ENCODE measurements at places on chromosomes 7 and 10. TPM values are rescaled to one million over a fixed set of nuclear protein-coding genes. Genes with fewer than 3 reads are reported as not detected.

- H3K4me1 ChIP-seq = peaks cover 69% of the 10 kb centered on the region
- H3K4me3 ChIP-seq = no peak overlapping the region
- peak; percentile 14 for DNase-seq
- peaks cover 18% of the 10 kb centered on the region for H3K36me3 ChIP-seq
- H3K27me3 ChIP-seq = peaks cover 4% of the 10 kb centered on the region
These were observed 11.6 kb downstream of the TMEM273 start for GRCh38 chr10:49176310-49177268.

DNA sequence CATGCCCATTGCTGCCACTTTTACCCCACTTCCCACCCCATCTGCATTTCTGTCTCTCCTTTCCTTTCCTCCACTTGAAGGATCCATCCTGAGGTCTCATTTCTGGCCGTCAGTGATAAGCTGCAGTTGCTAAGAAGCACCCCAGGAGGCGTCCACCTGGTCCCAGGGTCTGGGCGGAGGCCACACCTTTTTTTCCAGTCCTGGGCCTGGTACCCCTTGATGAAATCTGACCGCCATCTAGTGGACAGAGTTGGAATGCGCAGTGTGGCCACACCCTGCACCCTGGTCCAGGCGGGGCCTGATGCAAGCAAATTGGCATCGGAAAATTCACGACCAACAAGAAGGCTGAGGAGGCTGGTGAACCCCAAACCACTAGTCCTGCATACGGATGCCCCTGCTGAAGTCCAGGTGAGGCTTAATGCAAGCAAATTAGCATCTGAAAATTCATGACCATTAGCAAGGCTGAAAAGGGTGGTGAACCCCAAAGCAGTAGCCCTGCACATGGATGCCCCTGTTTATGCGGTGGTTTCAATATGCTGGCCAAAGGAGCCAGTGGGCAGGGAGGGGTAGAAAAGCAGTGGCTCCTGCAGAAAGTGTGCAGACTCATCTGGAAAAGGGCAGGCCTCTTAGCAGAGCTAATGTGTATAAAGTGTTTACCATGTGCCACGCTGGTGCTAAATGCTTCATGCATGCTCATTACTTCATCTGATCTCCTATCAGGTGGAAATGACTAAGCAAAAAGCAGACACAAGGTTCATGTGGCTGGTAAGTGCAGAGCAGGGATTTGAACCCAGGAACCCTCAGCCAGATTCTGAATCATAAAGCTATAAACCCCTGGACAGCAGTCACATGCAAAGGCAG is 43.2 kb downstream of the GPAM start:
- H3K4me3 ChIP-seq = no peak overlapping the region
- H3K27ac ChIP-seq = no peak overlapping the region
- peak; percentile 83 for DNase-seq
- peaks cover 3% of the 10 kb centered on the region for H3K27me3 ChIP-seq
- no peaks in the 10 kb centered on the region for H3K36me3 ChIP-seq

- H3K4me3 ChIP-seq = no peak overlapping the region
- H3K4me1 ChIP-seq = peaks cover 6% of the 10 kb centered on the region
- DNase-seq = no peak
- H3K27ac ChIP-seq = no peak overlapping the region
These were observed 14.1 kb downstream of the EPHB6 start for GRCh38 chr7:142868986-142869415.

GRCh38 chr7:44044315-44045225 is at the start of gene DBNL:
Gene DBNL (plus strand): TSS chr7:44044702. CDS start chr7:44044738, 36 bp downstream.
- peaks cover 48% of the 10 kb centered on the region for H3K4me1 ChIP-seq
- H3K36me3 ChIP-seq = peaks cover 32% of the 10 kb centered on the region
- no peaks in the 10 kb centered on the region for H3K27me3 ChIP-seq
- peak; percentile 95 for DNase-seq

DNA sequence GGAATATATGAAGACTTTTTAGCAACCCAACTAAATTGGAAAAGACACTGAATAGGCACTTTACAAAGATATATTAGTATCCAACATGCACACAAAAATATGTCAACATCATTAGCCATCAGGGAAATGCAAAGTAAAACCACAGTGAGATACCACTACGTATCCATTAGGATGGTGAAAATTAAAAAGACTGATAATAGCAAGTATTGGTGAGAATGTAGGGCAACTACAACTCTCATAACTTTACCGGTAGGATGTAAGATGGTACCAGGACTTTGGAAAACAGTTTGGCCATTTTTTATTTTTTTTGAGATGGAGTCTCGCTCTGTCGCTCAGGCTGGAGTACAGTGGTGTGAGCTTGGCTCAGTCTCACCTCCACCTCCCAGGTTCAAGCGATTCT is 13.7 kb upstream of the CCNY start:
- peaks cover 22% of the 10 kb centered on the region for H3K36me3 ChIP-seq
- H3K27ac ChIP-seq = no peak overlapping the region
- no peak for DNase-seq
- no peak overlapping the region for H3K4me3 ChIP-seq
- H3K27me3 ChIP-seq = no peaks in the 10 kb centered on the region

GRCh38 chr10:32516567-32517495 is 70.9 kb downstream of the CCDC7 start:
- no peak overlapping the region for H3K4me3 ChIP-seq
- H3K4me1 ChIP-seq = peaks cover 4% of the 10 kb centered on the region
- H3K27me3 ChIP-seq = no peaks in the 10 kb centered on the region
- no peak overlapping the region for H3K27ac ChIP-seq

GRCh38 chr7:77360104-77360503 is 56.0 kb downstream of the GSAP start:
- H3K4me3 ChIP-seq = no peak overlapping the region
- no peak for DNase-seq
- H3K27me3 ChIP-seq = peaks cover 5% of the 10 kb centered on the region
- H3K36me3 ChIP-seq = no peaks in the 10 kb centered on the region

DNA sequence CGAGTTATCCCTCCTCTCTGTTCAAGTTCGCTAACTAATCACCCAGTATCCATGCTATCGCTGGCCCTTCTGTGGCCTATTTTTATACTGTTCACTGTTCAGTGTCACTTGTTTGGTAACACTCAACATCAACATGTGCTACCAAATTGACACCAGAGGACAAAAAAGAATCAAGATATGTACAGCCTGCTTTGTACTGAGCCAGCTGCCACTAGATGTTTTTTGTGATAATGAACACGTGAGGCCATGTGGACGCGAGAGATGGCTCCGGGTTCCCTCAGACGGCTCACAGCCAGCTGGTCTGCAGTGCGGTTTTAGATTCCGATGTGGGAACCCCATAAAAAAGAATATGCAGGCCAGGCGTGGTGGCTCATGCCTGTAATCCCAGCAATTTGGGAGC is 21.2 kb downstream of the CAV1 start:
- no peak for DNase-seq
- H3K27ac ChIP-seq = no peak overlapping the region
- no peak overlapping the region for H3K4me3 ChIP-seq
- no peaks in the 10 kb centered on the region for H3K36me3 ChIP-seq
- H3K4me1 ChIP-seq = no peaks in the 10 kb centered on the region
- peaks cover 10% of the 10 kb centered on the region for H3K27me3 ChIP-seq

DNA sequence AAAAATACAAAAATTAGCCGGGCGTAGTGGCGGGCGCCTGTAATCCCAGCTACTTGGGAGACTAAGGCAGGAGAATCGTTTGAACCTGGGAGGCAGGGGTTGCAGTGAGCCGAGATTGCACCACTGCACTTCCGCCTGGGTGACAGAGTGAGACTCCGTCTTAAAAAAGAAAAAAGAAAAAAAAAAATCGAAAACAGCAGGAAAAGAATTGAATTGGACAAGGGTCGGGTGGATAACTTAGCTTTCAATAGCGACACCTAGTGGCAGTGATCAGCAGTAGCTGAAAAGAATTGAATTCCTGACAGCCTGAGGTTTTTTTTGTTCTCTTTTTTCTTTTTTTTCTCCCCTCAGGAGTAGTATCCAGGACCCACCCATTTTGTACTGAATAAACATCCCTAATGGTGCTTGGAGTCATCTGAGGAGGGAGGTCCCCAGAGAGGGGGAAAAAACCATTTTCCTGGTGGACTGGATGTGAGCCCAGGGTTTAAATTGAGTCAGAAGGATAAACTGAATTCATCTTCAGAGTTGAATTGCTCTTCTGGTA is 55.1 kb downstream of the CYCS start:
- H3K4me1 ChIP-seq = peaks cover 11% of the 10 kb centered on the region
- H3K27ac ChIP-seq = no peak overlapping the region
- peak; percentile 71 for DNase-seq
- H3K36me3 ChIP-seq = no peaks in the 10 kb centered on the region
- H3K27me3 ChIP-seq = peaks cover 9% of the 10 kb centered on the region
- H3K4me3 ChIP-seq = no peak overlapping the region

DNA sequence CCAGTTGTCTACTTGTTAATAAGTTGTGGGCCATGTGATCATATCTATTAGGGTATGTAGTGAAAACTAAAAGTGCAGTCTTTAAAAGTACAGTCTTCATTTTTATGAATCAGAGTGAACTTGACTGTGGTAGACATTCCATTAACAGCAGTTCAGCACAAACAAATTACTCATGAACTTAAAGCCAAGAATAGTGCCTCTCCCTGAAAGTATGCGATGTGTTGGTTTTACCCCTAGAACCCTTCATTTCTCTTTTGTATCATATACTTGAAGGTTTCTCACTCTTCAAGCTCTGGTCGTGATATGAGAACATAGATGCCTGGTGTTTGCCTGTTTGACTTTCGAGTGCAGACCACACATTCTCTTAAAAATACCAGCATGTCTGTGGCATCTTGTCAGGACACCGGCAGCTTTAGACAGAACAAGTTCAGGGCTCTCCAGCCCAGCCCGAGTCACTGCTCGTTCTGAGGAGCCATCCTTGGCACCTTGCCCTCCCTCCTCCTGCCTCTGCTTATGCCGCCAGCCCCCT is 159.3 kb downstream of the LCOR start:
- peaks cover 4% of the 10 kb centered on the region for H3K4me1 ChIP-seq
- H3K4me3 ChIP-seq = no peak overlapping the region
- H3K27ac ChIP-seq = no peak overlapping the region
- no peaks in the 10 kb centered on the region for H3K36me3 ChIP-seq
- no peaks in the 10 kb centered on the region for H3K27me3 ChIP-seq

GRCh38 chr10:10498781-10499180 is 518.9 kb upstream of the CELF2 start:
- no peaks in the 10 kb centered on the region for H3K36me3 ChIP-seq
- no peak overlapping the region for H3K27ac ChIP-seq
- no peak for DNase-seq
- no peak overlapping the region for H3K4me3 ChIP-seq

The PRTFDC1 gene
- 2.9 TPM for total RNA-seq

DNA sequence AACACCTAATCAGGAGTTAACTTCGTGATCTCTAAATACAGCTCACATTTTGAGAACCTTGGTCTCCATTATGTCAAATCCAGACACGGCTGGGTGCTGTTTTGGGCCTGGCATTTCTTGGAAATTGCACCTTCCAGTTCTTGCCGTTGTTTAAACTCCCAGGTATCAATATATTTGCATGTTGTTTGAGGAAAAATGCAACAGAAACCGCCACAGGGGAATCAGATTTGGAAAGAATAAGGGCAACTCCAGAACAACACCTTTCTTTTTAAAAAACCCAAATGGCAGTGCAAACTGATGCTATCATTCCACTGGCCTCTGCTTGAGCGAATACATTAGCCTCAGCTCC is 162.0 kb downstream of the FGFR2 start:
- H3K27ac ChIP-seq = no peak overlapping the region
- H3K27me3 ChIP-seq = no peaks in the 10 kb centered on the region
- H3K4me1 ChIP-seq = no peaks in the 10 kb centered on the region
- no peaks in the 10 kb centered on the region for H3K36me3 ChIP-seq

DNA sequence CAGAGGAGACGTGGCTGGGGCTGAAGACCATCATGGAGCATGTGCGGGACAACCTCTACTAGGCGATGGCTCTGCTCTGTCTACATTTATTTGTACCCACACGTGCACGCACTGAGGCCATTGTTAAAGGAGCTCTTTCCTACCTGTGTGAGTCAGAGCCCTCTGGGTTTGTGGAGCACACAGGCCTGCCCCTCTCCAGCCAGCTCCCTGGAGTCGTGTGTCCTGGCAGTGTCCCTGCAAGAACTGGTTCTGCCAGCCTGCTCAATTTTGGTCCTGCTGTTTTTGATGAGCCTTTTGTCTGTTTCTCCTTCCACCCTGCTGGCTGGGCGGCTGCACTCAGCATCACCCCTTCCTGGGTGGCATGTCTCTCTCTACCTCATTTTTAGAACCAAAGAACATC is 22.0 kb upstream of the CPA5 start:
- no peak overlapping the region for H3K27ac ChIP-seq
- H3K4me3 ChIP-seq = no peak overlapping the region
- no peak for DNase-seq
- no peaks in the 10 kb centered on the region for H3K36me3 ChIP-seq
- H3K4me1 ChIP-seq = no peaks in the 10 kb centered on the region

The OR2A1 gene
- total RNA-seq = not detected

DNA sequence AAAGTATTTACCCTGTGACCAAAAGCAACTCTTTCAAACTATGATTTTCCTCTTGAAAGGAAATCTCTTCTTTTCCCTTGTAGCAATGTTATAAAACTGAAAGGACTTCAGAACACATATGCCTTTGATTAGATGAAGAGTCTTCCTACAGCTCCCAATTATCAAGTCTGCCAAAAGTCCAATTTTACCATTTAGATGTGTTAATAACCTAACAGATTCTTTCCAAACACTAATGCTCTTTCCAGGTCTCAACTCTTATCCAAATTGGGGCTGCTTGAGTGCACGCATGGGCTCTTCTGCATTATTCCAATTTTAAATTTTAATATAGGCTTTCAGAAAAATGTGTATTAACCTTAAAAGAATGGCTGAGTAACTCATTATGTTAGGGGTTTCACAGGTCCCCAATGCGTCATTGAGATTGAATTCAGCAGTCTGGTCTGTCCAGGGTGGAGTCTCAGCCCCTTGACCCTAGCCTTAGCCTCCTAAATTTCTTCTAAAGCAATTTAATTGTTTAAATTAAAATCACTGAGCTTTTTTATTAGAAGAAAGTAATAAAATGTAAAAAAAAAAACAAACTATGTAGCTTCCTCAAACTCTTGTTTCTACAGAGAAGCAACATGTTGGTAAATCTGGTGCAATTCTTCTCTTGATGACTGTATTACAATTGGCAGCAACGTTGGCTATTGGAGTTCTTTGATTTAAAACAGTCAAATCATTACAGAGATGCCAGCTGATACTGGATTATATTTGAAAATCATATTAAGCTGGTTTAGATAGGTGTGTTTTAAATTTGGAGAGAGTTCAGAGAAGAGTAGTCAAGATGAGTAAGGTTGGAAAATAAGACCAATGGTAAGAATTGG is 170.4 kb downstream of the DKK1 start:
- no peak for DNase-seq
- no peak overlapping the region for H3K27ac ChIP-seq
- H3K27me3 ChIP-seq = no peaks in the 10 kb centered on the region

The RAPGEF5 gene
- 0.42 TPM for total RNA-seq

Measured in activated CD8-positive, alpha-beta T cell treated with anti-CD3 and anti-CD28 coated beads, Interleukin-2, amount 10 ng/mL, durations not matched to agents 7 days and 5 days (primary cell).